Hematopoietic multipotent progenitor cell treated with erythropoietin and hydrocortisone succinate and interleukin-3 and kit ligand, for 4 days (in vitro differentiated cells): ENCODE measurements at places on chromosomes 11 and 22.

DNA sequence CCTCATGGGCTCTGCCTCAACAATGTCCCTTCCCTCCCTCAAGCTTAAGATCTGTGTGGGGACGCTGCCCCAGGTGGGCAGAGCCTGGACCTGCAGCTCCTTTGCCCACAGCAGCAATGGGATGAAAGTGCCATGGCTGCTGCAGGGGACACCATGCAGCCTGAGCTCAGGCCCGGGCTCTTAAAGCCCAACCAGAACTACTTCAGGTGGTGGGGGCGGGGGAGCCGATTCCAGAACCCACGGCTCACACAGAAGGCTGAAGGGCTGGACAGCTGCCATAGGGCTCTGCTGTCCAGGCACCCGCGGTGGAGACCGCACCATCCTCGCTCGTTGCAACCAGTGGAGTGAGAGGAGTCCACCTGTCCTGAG is 12.5 kb downstream of the CHID1 start:
- peak; percentile 69 for DNase-seq

GRCh38 chr11:126417091-126417862 is 61.8 kb downstream of the ST3GAL4 start:
- no peak for DNase-seq

DNA sequence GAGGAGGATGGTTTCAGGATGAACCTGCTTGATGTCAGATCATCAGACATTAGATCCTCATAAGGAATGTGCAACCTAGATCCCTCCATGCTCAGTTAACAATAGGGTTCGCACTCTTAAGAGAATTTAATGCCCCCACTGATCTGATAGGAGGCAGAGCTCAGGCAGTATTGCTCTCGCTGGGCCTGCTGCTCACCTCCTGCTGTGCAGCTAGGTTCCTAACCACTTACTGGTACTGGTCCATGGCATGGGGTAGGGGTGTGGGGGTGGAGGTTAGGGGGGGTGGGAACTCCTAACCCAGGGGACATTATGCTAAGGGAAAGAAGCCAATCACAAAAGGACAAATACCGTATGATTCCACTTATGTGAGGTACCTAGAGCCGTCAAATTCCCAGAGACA is 256.5 kb downstream of the TENM4 start:
- DNase-seq: no peak

GRCh38 chr11:98710986-98711385 is 309.8 kb upstream of the CNTN5 start:
- DNase-seq: no peak

- DNase-seq: no peak
Measured at GRCh38 chr11:12160680-12161079, 50.3 kb downstream of the MICAL2 start.

- DNase-seq: no peak
Measured at GRCh38 chr11:40797981-40798380, 661.5 kb downstream of the LRRC4C start.

DNA sequence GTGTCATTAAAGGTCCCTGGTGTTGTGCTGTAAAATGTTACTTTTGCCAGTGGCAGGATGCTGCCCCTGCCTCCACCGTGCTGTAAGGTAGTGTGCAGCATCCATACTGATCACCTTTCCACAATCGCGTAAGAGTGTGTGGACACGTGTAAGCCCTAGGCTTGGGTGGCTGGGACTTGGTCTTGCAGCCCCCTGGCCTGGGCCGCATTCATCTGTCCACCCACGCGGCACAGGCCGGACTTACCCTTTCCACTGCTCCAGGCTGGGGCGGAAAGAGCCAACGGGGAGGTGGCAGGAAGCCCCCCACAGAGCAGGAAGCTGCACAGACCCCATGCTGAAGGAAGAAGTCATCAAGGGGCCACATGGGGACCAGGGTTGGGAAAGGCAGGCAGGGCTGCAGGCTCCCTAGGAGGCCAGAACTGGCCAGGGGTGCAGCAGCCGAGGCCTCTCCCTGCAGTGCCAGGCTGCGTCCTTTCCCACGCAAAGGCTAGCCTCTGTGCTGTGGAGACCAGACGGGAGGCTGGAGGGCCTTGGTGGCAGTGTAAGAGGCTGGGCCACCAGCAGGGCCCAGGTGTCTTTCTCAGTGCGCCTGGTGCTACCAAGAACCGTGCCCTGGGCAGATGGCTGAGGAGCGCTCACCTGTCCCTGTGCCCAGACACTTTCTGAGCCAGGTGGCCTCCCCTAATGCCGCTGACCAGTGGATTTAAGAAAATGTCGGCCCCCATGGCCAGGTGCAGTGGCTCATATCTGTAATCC is 11.7 kb upstream of the TMEM191C start:
- DNase-seq: no peak
